ENCODE measurements at places on chromosomes 5 and 9.
A peak's percentile ranks its signal among the peaks of the same experiment; 100 is the strongest.

DNA sequence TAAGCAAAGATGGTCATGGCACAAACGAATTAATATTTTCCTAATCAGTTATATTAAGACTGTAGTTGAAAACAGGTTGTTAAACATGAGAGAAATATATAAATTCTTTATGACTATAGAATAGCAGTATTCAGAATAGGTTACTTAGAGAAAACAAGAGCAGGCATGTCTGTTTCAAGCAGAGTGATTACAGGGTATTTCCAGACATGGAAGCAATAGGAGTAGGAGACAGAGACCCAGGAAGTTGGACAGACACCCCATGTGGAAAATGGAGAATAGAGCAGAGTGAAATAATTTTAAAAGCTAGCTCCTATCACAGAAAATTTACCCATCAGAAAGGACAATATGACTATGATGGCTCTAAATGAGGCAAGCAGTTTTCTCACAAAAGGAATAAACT is 111.5 kb downstream of the IZUMO3 start:
- DNase-seq, result no peak

DNA sequence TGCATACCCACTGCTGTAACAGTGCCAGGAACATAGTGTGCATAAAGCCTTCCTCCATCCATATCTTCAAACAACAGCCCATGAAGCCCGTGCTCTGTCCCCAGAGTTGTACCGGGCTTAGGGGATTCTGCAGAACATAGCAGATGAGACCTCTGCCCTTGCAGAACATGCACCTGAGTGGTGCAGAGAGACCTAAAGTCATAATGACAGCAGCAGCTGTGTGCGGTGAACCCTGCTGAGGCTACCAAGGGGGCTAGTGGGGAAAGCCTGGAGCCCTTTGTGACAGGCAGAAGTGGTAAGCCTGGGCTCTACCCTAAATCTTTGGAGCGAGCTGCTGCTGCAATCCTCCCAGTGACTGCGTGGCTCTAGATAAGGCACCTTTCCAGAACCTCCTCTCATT is 32.2 kb upstream of the BRD3 start:
- no peak for DNase-seq

DNA sequence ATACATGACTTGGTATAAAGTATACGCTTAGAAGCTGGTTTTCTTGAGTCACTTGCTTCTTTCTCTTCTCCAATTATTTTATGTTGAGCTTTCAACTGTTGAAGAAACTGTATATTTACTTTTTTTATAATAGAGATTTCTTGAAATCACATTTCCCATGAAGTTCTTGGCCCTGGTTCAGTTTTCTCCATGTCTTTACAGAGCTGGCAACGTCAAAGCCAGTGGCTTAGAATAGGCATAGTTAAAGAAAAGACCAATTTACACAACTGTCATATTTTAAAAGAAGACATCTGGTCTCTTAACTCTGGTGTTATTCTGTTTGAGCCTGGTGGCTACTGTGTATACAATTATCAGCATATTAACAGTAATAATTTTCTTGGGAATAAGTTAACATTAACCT is 1249.3 kb downstream of the CDH12 start:
- no peak for DNase-seq

- peak; percentile 83 for DNase-seq
Measured at GRCh38 chr5:116454417-116454927, 120.2 kb downstream of the SEMA6A start.

DNA sequence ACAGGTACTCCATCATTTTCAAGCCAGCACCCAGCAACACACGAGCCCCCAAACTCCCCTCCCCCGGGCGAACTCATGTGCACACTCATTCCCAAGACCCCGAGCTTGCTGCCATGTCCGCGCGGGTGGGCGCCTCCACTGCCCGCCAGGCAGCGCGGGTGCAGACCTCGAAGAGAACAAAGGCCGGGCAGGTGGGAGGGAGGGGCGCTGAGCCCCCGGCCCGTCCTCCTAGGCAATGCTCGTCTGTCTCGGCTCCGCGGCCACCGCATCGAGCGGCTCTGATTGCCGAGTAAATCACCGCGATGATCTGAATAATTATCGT is 47.1 kb upstream of the PSD2 start:
- DNase-seq, result no peak

DNA sequence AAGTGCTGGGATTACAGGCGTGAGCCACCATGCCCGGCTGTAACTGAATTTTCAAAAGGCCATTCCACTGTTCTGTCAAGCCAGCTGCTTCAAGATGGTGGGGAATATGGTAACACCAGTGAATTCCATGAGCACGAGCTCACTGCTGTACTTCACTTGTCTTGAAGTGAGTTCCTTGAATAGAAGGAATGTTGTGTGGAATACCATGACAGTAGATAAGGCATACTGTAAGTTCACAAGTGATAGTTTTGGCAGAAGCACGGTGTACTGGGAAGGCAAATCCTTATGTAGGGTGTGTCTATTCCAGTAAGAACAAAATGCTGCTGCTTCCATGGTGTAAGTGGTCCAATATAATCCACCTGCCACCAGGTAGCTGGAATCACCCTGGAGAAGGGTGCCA is 6.6 kb upstream of the PRXL2C start:
- no peak for DNase-seq

DNA sequence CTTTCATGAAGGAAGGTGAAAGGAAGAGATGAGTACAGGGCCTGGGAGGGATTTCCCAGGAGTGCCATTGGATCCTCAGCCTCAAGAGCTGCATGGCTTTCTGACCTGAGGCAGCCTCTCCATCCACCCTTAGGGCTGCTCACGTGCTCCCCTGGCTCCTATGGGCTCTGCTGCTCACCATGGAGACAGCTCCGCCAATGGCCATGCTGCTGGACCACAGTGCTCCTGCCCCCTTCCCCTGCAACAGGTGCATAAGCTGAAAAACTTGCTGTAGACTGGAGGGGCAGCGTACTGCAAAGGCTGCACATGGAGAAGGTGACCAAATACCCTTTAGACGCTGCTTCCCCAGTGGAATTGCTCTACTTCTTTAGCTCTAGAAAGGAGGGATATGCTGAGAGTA is 112.7 kb upstream of the PANK3 start:
- no peak for DNase-seq

GRCh38 chr5:7851617-7852289 is 820 bp upstream of the CFAP90 start:
- DNase-seq, result no peak

DNA sequence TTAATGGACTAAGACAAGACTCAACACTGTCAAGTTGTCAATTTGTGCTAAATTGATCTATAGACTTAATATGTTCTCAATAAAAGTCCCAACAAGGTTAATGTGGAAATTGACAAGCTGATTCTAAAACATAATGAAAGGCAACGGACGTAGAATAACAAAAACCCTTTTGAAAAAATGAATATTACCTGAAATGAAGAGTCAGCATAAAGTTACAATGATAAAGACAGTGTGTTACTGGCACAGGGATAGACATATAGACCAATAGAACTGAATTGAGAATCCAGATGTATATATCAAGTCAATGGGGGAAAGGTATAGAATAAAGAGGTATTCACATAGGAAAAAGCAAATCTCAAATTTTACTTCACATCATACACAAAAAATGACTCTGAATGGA is 37.7 kb upstream of the BARX1 start:
- no peak for DNase-seq

- no peak for DNase-seq
Measured at GRCh38 chr5:68872088-68872839, 221.6 kb upstream of the SLC30A5 start.

GRCh38 chr9:93301911-93302541 is 118.1 kb downstream of the WNK2 start:
- no peak for DNase-seq

GRCh38 chr9:79638806-79639205 is 67.0 kb downstream of the TLE4 start:
- DNase-seq, result no peak

- no peak for DNase-seq
Measured at GRCh38 chr5:172548981-172549687, 91.9 kb upstream of the NEURL1B start.

DNA sequence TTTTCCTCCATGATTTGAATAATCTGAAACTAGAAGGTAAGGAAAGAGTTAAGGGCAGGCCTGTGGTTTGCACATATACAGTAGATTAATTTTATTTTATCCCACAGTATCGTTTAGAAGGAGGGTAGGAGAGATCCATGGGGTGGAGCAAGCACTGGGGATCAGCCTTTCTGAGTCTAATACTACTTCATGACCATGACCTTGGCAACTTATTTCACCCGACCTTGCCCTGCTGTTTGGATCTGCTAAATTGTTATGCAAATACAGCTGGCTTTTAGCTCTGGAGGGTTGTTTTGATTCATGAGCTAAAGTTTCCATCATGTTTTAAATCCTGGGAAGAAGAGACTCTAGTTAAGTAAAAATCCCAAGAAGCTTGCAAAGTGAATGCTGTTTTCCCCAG is 864 bp upstream of the GRIN3A start:
- no peak for DNase-seq

- no peak for DNase-seq
Measured at GRCh38 chr5:116379306-116379705, 195.3 kb downstream of the SEMA6A start.

- DNase-seq, result peak; percentile 7
Measured at GRCh38 chr5:160230686-160231527, 1.6 kb downstream of the FABP6 start.

GRCh38 chr5:14469551-14470377 is 111.8 kb upstream of the OTULINL start:
- DNase-seq, result no peak

- no peak for DNase-seq
Measured at GRCh38 chr5:167579693-167580055, 711.8 kb upstream of the WWC1 start.

DNA sequence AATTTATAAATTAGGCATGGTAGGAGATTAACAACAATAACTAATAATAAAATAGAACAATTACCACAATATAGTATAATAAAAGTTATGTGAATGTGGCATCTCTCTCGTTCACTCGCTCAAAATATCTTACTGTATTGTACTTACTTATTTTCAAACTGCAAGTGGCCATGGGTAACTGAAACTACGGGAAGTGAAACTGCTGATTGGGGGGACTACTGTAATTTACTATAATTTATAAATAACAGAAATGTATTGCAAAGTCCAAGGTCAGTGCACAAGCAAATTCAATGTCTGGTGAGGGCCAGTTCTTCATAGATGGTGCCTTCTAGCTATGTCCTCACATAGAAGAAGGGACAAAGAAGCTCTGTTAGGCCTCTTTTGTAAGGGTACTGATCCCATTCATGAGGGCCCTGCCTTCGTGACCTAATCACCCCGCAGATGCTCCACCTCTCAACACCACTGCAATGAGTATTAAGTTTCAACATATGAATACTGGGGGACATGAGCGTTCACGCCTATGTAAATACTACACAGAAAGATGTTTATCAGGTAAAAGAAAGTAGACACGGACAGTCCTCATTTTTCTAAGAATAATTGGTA is 39.0 kb downstream of the KCNIP1 start:
- no peak for DNase-seq

GRCh38 chr9:36165826-36166167 is 3.4 kb upstream of the CCIN start:
- no peak for DNase-seq

GRCh38 chr5:172482156-172483020 is 28.1 kb upstream of the SH3PXD2B start:
- DNase-seq, result no peak

DNA sequence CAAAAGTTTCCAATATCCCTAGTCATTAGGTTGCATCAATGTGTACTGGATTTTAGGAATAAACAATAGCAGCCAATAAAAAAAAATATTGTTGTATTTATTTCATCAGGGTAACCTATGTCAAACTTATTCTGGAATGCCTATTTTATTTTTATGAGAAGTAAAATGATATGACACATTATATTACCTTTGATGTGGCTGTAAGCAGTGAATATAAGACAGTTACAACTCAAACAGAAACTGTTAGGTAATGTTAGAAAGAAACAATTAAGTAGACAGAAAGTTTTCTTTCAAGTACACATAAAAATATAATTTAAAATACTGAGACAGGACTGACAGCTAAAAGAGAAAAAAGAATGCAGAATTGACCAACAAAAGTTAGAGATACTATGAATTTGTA is 65.5 kb downstream of the GNG10 start:
- DNase-seq, result no peak

- DNase-seq, result no peak
Measured at GRCh38 chr5:31068287-31068686, 125.2 kb upstream of the CDH6 start.

DNA sequence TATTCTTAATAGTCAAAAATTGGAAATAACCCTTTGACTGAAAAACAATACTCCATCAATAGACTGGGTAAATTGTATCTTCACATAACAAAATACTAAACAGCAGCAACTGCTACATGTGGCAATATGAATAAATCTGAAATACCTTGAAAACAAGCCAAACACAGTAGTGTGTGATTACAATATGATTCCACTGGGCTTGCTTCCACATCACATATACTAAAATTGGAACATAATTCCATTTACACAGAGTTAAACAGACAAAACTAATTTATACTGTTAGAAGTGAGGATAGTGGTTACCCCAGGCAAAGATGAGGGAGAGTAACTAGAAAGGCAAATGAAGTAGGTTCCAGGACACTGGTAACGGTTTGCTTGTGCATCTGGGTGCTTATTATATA is 20.4 kb downstream of the FNIP1 start:
- DNase-seq, result no peak

- no peak for DNase-seq
Measured at GRCh38 chr9:128554155-128554862, 1.9 kb downstream of the SPTAN1 start.

DNA sequence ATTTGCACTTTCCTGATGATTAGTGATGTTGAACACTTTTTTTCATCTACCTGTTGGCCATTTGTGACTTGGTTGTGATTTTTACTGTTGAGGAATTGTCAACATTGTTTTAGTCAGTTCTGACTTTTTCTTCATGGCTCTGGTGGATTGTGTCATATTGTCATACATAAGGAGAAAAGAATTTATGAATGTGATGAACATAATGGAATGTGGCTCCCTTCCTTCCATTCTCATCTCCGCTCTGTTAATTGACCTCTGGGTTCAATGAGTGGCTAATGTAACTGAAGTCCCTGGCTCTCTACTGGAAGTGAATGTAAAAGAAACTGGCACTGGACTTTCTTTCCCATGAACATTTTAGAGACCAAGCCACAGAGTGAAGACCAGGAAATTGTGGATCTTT is 49.2 kb downstream of the KIAA1958 start:
- DNase-seq, result peak; percentile 44

GRCh38 chr5:101338226-101338625 is 435.1 kb upstream of the ST8SIA4 start:
- DNase-seq, result no peak

GRCh38 chr5:80754900-80755299 is 100.1 kb upstream of the DHFR start:
- no peak for DNase-seq

DNA sequence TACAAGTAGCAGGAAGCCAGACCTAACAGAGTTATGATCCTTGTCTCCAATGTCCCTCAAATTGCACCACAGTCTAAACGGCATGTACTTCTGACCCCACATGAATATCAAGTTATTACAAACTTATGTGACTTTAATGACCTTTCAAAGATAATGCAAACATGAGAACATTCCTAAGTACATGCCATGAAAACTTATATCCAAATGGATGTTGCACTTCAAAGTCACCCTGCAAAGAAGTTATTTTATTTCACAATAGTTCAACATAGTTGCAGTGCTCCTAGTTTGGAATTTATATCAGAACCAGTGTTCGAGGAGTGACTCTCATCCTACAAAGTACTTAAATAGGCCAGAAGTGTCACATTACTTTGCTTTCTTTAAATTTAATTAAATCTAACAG is 41.2 kb upstream of the ITGA1 start:
- DNase-seq, result no peak

GRCh38 chr9:137194388-137194787 is 5.9 kb downstream of the SSNA1 start:
- DNase-seq, result no peak

Measured in GM04504 (cell line).